Naive B cell (primary cell): ENCODE measurements at places on chromosomes 4 and X. TPM values are rescaled to one million over a fixed set of nuclear protein-coding genes. Genes with fewer than 3 reads are reported as not detected.

MGARP gene
- 1.0 TPM for polyA plus RNA-seq

MCUB gene
- 152 TPM for polyA plus RNA-seq

DNA sequence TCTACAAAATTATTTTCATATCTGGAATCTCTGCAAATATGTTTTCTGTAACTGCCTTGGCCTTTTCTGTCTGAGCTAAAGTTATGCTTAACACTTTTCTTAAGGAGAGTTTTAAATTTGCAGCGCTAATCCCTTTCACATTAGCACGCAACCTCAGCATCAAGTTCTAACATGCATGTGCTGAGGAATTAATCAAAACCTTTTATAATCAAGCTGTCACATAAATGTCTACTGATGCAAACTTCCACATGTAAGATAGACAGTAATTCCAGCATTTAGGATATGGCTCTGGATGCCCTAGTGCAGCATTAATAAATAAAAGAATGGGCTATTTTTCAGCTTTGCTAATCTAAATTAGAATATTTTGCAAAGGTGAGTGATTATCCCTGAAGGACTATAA, 17.5 kb upstream of the NEIL3 start:
- DNase-seq = no peak

- peak; percentile 83 for DNase-seq
Observed at GRCh38 chrX:153333821-153334653, at the start of gene ZNF275. ZNF275 (plus strand) TSS chrX:153334153; CDS start chrX:153336680, 2,527 bp downstream.

- peak; percentile 8 for DNase-seq
Observed at GRCh38 chrX:154918060-154918483, 31.9 kb downstream of the F8A1 start.

DNA sequence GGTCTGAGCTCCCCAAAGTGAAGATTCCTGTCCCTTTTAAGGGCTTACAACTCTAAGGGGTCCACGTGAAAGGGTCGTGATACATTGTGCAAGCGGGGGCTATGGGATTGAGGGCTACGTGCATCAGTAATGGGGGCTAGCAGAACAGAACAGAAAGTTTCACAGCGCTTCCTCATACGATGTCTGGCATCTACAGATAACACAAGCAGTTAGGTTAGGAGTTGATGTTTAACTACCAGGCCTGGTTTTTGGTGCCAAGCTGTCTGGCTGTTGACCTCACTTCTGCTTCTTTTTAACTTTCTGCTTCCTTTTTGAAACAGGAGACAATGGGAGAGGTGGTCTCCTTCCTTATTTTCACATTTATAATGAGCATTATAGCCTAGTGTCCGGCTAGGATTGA, 368.6 kb upstream of the CXorf51A start:
- no peak for DNase-seq

DNA sequence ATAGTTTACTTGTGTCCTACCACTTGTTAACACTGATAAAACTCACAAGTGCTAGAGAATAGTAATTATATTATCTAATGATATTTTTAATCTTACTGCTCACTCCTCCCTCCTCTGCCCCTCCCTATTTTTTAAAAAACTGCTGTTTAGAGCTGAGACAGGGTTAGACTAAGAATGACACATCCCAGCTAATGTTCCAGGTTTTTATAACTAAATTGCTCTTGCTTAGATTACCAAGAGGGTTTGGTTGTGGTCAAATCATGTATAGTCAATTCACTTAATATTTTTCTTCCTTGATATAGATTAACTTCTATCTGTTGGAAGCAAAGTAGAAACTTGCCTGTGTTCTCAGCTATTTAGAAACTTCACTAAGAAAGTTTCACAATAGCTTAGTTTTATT, 60.2 kb downstream of the ATOH1 start:
- DNase-seq = no peak

GRCh38 chrX:129696463-129697155, 41.9 kb upstream of the APLN start:
- DNase-seq = no peak
